ENCODE measurements at places on chromosomes 5 and 9.
A peak's percentile ranks its signal among the peaks of the same experiment; 100 is the strongest.

- no peak for DNase-seq
Observed at GRCh38 chr5:134188092-134188491, 11.3 kb upstream of the SKP1 start.

- DNase-seq = no peak
Observed at GRCh38 chr9:97072285-97072776, 33.4 kb upstream of the CTSV start.

DNA sequence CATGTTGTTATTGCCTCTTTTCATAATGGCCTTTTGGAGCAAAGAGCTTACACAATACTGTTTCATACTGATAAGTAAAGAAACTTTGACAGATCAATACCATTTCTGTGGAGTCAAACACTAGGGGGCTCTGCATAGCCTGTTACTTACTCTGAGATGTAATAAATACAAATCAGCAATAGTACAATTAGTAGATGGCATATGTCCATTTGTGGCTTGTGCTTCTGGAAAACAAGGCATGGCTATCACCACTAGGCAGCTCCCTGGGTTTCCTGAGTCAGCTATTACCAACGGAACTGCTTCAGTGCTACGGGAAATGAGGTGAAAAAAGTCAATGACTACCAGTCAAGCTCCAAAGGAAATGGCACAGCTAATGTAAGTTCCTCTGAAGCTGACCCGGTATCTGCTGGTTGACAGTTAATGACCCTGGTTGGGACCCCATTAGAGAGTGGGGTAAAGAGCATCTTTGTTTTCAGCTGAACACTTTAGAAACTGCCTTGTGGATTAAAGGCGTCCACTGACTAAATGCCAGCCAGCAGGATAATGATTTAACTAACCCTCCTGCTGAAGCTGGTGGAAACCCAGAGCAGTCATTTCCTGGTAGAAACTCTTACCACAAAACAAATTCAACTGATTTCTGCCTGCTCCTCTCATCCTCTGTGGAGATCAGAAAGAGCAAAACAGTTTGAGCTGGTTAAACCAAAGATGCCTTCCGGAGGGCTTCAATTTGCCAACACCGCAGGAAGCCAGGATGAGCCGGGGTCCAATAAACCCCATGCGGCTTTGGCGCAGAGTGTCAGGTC, 69.0 kb upstream of the FAM169A start:
- no peak for DNase-seq

GRCh38 chr9:133737774-133738639, at the start of gene SARDH:
SARDH (minus strand) TSS chr9:133738352; CDS start chr9:133734173, 4,179 bp downstream.
- peak; percentile 75 for DNase-seq

DNA sequence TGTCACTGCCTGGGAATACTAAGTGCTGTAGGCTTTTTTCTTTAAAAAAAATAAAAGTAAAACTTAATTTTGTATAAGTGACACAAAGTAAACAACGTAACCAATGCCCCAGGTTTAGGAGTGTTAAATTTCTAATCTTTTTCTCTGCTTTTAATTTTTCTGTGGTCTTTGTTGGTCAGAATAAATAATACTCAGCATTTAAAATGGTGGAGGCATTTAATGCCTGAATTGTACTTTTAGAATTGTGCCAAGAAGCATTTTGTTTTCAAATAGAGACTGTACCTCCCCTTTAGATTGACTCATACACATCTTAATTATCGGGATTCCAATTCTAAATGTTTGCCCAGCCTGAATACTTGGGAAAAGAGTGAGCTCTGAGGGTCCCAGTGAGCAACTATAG, 1.6 kb downstream of the DMXL1 start:
- no peak for DNase-seq

- no peak for DNase-seq
Observed at GRCh38 chr9:114905170-114905940, 25.0 kb downstream of the TNFSF8 start.

GRCh38 chr9:9949368-9949767, 663.4 kb downstream of the PTPRD start:
- no peak for DNase-seq

- no peak for DNase-seq
Observed at GRCh38 chr5:133936651-133937015, 31.8 kb downstream of the C5orf15 start.

DNA sequence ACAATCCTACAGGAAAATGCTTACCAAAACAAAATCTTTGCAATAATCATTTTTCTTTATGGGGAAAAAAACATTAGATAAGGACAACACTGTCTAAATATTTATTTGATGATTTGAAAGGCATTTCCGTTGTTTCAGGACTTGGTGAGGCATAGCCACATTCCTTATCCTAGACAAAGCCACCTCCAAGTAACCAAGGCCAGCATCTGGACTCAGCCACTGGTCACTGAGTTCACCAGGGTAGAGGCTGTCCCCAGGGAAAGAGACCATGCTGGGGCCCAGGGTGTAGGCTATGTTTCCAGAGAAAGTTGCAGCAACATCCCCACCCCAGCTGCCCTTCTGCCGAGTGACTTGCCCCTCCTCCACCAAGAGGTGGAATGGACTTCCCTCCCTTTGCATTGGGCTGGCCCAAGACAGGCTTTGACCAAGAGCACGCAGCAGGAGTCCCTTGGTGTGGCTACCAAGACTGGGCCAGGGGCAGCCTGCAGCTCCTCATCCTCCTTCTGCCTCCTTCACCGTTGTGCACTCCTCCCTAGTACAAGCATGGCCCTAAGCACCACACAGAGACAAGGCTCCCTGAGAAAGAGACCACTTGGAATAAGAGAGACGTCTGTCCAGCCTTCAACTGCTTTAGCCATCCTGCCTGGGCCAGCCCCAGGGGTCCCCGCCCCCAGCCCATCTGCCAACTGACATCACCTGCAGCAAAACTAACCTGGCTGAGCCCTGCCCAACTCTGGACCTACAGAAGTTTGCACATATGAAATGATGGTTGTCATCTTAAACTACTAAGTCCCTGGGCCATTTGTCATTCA, 68.1 kb upstream of the SPIN1 start:
- no peak for DNase-seq

DNA sequence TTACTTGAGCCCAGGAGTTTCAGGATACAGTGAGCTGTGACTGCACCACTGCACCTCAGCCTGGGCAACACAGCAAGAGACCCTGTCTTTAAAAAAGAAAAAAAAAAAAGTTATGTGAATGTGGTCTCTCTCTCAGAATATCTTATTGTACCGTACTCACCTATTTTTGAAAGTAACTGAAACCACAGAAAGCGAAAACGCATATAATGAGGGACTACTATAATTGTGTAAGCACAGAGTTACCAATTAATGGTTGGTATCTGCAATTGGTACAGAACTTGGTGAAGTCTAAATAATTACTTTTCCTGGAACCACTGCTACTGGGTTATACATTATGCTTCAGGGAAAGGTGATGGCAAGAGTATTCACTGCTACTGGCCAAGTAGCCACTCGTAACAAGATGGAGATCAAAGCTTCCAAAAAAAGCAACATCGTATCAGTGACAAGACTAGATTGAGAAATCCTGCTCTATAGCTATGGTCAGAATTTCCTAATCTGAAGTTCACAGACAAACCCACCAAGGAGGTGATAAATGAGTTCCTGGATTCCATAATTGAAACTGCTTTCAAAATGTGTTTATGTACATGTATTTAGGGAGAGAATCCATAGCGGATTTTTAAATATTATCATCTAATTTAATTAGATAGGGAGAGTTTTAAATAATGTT, 82.7 kb downstream of the NR6A1 start:
- no peak for DNase-seq

All from suprapubic skin (tissue), 4 donors.